Activated CD4-positive, alpha-beta T cell treated with anti-CD3 and anti-CD28 coated beads, Interleukin-2, amount 10 ng/mL, durations not matched to agents 24 days and 14 days (primary cell): ENCODE measurements at places on chromosomes 16 and 17. TPM values are rescaled to one million over a fixed set of nuclear protein-coding genes. Genes with fewer than 3 reads are reported as not detected.
A peak's percentile ranks its signal among the peaks of the same experiment; 100 is the strongest.

DNA sequence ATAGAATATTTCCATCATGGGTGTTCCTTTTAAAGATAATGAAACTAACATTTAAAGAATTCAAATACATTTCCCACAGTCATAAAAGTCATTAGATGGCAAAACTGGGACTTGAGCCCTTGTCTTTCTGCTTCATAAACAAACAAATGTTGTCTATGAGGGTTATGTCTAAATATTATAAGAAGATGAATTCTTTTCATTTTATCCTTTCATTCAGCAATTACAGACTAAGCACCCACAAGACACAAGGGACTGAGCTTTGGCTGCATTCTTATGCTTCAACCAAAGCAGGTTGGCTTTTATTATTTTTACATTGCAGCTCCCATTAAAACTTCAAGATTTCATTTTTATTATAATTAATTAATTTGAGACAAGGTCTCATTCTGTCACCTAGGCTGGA lies 14.9 kb downstream of the SARM1 start:
- H3K27ac ChIP-seq = no peak overlapping the region
- H3K4me3 ChIP-seq = no peak overlapping the region
- DNase-seq = no peak

DNA sequence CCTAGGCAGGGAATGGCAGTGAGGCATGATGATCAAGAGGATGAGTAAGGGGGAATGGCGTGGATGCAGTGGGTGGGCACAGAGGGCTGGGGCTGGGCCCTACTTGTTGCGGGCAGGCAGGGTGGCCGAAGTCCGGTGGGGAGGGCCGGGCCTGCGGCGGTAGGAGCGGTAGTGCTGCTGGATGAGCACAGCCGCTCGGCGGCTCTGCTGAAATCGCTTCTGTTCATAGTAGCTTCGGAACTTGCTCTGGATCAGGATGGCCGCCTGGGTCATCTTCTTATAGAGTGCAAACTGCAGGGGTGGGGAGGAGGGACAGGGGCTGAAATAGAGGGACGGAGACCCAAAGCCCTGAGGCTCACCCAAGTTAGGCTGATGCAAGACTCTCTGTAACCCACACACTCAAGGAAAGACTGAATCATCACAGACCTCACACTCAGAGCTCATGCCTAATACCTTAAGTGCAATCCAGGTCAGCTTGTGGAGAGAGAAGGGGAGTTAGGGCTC lies 1.5 kb upstream of the SPAG7 start:
- DNase-seq = peak; percentile 78
- no peak overlapping the region for H3K27ac ChIP-seq
- H3K4me1 ChIP-seq = peaks cover 12% of the 10 kb centered on the region
- H3K4me3 ChIP-seq = no peak overlapping the region
- peaks cover 45% of the 10 kb centered on the region for H3K36me3 ChIP-seq
- no peaks in the 10 kb centered on the region for H3K27me3 ChIP-seq

DNA sequence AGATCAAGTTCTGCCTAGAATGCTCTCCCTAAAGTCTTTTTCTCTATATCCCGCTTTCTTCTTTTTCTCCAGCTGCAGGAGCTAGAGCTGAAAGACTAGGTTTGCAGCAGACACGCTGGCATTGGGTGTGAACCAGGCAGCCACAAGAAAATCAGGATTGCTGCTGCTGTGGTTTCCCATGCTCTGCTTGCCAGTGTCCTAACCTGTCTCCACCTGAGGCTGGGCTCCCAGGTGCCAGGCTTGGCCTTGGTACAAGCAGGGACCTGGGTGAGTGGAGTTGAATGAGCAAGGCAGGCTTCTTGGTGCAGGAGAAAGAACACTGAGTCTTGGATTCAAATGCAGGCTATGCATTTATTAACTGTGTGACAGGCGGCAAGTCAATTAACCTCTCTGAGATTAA lies 440.3 kb upstream of the MAF start:
- no peak for DNase-seq
- no peak overlapping the region for H3K4me3 ChIP-seq
- H3K36me3 ChIP-seq = no peaks in the 10 kb centered on the region
- peaks cover 4% of the 10 kb centered on the region for H3K27me3 ChIP-seq

- peaks cover 51% of the 10 kb centered on the region for H3K36me3 ChIP-seq
- no peak overlapping the region for H3K4me3 ChIP-seq
- H3K27ac ChIP-seq = no peak overlapping the region
- no peaks in the 10 kb centered on the region for H3K4me1 ChIP-seq
- DNase-seq = peak; percentile 89
- H3K27me3 ChIP-seq = no peaks in the 10 kb centered on the region
Observed at GRCh38 chr16:19502395-19503131, 19.3 kb downstream of the GDE1 start.

DNA sequence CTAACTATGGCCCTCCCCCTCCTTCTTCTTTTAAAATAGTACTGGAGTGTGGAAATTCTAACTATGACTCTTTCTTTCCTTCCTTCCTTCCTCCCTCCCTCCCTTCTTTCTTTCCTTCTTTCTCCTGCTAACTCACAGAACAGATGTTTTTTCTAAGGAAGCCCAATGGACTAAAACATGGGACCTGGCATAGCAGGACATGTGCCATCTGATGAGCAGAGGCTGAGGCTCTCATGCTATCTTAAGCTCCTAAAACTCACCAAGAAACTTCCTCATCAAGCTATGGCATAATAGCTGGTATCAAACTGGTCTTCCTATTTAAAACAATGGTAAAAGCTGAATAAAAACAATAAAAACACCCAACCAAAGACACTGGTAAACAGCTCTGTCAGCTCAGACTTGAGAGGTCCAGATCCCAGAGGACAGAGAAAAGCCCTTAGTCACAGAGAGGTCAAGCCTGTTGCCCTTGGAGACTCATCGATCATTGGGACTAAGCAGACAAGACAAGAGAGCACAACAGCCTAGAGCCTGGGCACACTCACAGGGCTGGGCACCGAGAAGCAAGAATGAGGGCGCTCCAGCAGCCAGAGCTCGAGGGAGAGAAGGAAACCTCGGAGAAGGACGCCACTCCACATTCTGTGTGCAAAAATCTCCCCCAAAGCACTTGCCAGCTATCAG lies 27.6 kb downstream of the SLC38A10 start:
- H3K4me3 ChIP-seq = no peak overlapping the region
- peaks cover 39% of the 10 kb centered on the region for H3K36me3 ChIP-seq
- DNase-seq = no peak
- H3K27ac ChIP-seq = no peak overlapping the region
- H3K27me3 ChIP-seq = no peaks in the 10 kb centered on the region

DNA sequence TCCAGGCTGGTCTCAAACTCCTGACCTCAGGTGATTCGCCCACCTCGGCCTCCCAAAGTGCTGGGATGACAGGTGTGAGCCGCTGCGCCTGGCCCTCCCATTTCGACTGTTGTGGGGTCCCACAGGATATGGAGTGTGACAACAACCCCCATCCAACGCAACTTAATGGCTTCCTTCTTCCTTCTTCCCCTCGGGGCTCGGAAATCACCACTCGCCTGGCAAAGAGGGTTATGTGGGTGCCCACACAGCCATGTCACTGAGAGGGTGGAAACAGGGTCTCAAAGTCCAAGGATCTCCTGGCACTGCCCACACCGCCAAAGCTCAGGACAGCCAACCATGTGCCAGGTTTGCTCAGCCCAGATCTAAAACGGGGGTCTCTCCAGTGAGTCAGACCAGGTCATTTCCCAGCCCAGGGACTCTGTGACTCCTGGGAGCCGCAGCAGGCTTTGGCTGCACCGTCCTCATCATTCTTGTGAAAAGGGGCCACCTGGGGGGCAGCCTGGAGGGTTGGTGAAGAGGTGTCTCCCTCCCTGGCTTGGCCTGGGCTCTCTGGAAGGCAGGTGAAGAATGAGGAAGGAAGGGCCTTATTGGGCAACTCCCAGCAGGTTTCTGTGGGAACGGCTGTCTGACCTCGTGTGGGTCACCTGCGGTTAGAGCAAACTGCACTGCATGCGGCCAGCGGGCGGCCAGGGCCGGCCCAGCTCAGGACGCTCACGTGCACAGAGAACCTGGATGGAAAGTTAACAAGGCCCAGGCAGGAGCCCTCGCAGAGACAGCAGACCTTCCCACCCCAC lies 25.3 kb upstream of the LITAF start:
- H3K36me3 ChIP-seq = no peaks in the 10 kb centered on the region
- H3K27ac ChIP-seq = no peak overlapping the region
- H3K4me1 ChIP-seq = peaks cover 3% of the 10 kb centered on the region

DNA sequence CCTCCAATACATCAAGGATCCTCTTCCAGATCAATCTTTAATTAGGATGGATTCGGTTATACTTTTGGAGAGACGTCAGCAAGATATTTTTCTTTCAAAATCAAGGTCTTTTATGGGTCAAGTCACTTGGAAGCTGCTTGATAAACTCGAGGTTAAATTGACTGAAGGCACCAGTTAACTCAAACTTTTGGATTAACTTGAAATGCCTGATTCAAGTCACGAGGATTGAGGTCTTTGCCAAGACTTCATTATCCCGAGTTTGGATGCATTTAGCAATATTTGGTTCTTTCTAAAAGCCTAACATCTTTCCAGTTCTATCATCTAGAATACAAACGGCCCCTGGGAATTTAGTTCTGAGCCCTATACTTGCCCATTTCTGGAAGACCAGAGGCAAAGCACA lies 82.9 kb downstream of the MYH11 start:
- DNase-seq = no peak
- no peak overlapping the region for H3K4me3 ChIP-seq
- H3K27ac ChIP-seq = no peak overlapping the region
- peaks cover 5% of the 10 kb centered on the region for H3K27me3 ChIP-seq
- H3K36me3 ChIP-seq = no peaks in the 10 kb centered on the region

The EXOC3L1 gene
- 0.12 TPM in 1 of 2 replicates, not detected in the other for total RNA-seq
